ENCODE measurements at places on chromosomes 1 and 21.

DNA sequence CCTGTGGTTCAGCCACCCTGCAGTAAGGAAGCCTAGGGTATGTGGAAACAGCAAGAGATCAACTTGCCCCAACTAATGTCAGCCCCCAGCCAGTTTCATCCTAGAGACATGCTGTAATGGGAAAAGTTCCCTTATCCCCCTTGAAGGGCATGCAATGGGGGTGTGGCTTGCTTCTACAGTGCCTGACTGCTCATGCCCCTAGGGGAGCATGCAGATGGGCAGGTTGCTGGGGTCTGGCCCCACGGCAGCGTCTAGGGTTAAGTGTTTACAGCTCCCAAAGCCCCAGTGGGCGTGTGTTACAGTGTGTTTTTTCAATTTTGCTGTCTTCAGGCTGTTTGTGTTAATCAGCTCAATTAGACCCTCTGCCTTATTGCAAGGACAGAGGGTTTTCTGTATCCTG is 1105.9 kb downstream of the AMY1C start:
- DNase-seq: no peak

GRCh38 chr1:204278251-204278650 is 64.5 kb upstream of the GOLT1A start:
- no peak for DNase-seq

DNA sequence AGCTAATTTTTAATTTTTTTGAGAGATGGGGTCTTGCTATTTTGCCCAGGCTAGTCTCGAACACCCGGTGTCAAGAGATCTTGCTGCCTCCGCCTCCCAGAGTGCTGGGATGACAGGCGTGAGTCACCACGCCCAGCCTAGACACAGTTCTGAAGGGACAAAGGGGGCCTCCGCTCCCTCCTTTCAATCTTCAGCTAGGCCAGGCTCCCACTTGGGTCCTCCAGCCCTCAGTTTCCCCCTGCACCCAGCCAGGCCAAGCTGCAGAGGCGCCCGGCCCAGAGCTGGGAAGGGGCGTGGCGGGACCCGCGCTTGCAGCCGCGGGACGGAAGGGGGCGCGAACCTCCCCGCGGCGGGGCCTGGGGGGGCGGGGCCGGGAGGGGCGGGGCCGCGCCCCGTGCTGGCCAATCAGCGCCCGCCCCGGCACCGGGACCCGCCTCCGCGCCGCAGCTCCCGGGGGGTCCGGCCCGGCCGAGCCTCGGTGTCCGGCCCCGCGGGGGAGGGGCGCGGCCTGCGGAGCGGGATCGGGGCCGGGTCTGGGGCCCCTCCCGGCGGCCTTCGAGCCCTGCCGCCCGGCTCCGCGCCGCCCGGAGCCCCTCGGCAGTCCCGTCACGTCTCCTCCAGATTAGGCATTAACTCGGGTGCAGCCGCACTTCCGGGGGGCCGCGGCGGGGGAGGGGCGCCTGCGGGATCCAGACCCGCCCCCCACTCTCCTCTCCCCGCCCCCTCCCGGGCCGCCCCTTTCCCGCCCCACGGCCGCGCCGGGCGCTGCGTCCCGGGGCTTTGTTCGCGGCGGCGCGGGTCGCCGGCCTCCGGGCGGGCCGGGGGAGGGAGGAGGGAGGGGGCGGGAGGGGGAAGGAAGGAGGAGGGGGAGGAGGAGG is 559 bp upstream of the AGRN start:
- peak; percentile 84 for DNase-seq

DNA sequence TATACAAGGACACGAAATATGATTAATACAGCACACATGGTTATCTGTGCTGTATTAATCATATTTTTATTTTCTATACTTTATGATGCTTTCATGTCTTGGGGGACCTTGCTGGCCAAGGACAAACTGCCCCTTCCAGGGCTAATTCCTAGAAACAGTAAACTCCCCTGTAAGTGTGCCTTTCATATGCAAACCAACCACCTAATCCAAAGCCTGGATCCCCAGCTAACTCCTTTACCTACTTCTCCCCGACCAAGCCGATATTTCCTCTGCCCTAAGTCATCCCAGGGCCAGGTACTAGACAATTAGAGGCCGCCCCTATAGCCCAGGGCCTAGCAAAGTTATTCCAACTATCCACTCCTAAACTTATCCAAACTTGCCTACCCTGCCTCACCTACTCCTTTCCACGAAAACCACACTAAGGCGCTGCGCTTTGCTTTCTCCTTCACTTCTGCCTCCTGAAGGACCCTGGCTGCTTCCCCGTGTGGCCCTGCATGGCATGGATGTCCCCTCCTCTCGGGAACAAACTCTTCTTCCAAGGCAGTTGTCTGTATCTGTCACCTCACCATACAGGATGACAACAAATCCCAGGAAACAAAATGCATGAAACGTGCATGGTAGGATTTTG is 10.2 kb downstream of the SH3BP5L start:
- no peak for DNase-seq

GRCh38 chr1:220875260-220875659 is 4.0 kb upstream of the HLX start:
- DNase-seq: no peak

DNA sequence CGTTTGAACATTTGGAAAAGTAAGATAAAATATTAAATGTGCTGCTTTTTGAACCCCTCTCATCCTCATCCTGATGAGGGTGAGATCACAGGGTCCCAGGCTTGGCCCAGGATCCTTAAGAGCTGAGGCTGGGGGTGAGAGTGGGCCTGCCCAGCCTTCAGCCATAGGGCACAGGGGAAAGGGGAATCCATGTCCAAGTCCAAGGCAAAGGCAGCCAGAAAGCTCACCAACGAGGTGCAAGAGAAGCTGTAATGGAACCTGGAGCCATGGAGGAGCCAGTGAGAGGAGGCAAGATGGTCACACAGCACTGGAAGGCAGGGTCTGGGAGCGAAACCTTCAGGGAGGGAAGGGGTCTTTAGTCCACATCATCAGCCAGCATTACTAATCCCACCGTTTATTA is 191.9 kb downstream of the RRAGC start:
- DNase-seq: no peak
